Stimulated activated CD4-positive, alpha-beta T cell treated with anti-CD3 and anti-CD28 coated beads, Interleukin-4, amount 100 ng/mL, for 24 hours (primary cell): ENCODE measurements at places on chromosomes 1 and 21.

DNA sequence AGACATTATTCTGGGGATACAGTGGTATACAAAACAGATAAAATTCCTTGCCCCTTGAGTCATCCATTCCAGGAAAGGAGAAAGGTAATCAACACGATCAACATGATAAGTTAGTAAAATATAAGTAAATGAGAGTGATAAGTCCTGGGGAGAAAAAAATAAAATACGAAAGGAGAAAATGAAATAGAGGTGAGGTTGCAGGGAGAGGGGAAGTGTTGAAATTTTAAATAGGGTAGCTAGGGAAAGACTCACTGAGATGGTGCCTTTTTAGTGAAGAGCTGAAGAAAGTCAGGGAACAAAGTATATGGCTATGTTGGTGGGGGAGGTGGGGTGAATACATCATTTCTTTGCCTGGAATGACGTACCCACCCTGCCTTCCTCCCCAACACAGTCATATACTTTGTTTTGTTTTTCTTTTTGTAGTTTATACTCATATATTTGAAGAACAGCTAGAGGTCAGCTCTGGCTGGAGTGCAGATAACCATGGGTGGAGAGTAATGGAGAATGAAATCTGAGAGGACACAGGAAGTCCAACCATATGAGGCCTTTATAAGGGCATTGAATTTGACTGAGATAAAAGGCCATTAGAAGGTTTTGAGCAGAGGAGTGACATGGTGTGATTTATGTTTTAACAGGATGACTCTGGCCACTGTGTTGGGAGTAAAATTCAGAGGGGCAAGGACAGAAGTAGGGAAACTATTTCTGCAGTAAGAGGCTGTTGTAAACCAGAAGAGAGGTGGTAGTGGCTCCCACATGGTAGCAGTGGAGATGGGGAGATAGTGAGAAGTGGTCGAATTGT is 54.8 kb downstream of the OSBPL9 start:
- no peak for DNase-seq

DNA sequence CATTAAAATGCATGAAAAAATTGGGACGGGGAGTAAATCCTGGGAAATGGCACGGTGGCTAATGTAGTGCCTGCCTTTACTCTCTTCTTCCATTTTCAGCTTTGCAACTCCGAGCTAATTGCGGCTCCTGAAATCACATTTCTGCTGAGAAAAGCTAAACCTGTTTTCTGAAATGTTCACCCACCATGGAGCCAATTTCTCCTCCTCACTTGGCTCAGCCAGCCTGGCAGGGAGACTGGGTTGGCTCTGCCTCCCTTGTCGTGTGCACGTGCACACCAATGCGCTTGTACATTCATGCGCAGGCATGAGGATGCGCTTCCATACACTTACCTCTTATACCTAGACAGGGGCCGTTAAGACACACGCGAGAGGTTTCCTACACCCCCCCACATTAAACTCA is 165.4 kb downstream of the PLXNA2 start:
- DNase-seq, result no peak

DNA sequence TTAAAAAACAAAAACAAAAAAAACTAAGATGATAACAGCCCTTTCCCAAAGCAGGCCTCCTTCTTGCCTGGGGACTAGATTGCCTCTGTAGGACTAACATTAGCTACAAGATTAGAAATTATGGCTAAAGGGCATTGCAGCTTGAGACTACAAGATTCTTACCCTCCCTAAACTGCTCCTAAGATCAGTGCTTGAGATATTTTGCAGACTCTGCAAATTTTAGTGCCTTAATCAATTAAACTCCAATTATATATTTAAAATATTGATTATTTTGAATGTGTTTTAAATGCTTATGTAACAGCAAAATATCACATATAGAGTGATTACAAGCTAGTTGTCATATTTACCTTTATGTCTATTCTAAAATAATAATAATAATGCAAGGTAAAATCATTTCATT is 47.4 kb upstream of the SLC5A9 start:
- DNase-seq, result no peak

DNA sequence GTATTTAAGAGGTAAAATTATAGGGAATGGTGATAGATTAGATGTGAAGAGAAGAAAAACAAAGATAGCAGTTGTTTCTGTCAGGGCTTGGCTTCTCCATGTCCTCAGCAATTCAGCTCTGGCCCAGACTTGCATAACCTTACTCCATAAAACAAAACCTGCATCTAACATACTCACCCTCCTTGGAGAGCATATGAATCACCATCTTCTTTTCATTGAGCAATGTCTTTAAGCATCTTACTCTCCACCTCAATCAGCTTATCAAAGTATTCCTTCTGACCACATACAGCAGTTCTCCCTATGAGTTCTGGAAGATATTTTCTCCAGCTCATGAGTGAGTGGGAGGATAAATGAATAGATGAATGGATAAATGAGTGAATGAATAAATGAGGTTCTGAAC is 49.0 kb downstream of the RAB3B start:
- DNase-seq, result no peak

DNA sequence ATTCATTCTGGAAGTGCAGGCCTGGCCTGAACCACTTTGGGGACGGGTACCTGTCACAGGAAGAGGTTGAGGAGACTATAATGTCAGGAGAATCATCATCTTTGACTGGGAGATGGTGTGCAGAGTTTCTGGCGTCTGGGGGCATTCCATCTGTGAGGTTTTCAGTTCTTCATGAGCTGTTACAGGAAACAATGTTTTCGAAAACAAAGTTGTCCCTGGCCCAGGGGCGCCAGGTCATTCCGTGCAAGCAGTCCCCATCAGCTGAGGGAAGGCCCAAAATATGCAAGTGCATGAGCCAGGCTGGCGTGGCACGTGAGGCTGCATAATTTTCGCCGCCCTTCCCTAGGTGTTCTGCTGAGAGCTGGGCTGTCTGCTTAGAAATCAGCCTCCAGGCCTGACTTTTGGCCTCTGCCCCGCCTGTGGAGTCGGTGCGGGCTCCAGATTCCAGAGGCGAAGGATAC is 68.4 kb upstream of the ATP5PO start:
- no peak for DNase-seq

GRCh38 chr1:239977416-239977815 is 114.3 kb upstream of the FMN2 start:
- DNase-seq, result no peak

DNA sequence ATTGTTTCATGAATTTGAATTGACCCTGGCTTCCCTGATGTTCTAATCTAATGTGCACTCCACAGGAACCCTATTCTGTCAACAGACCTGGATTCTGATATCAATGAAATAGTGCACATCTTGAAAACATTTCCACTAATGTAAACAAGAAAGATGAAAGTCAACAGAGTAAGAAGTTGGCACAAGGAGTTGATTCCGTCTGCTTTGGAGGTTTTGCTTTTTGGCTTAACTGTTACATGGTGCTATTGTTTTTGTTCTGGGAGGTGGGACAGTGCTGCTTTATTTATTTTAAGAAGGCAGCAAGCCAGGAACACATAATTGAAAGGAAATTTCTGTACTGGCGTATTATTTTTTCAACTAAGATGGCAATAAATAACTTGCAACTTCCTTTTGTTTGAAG is 73.3 kb downstream of the LEPR start:
- no peak for DNase-seq

- no peak for DNase-seq
Observed at GRCh38 chr1:78715181-78715661, 65.6 kb downstream of the IFI44 start.

DNA sequence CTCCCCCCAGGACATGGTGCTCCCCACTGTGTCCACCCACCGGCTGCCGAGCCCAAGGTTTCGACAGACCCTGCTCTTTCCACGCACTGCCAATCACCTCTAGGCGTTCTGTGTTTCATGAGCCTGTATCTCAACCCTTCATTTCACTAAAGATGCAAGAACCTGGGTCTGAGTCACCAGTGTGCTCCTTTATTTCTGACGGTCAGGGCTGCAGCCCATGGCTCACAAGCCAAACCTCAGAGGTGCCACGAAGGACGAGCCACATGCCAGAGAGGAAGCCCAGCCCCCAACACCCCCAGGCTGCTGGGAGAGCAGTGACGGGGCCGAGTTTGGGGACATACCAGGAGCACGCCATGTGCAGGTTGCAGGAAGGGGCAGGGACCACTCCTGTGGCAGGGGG is 79.2 kb upstream of the ARHGEF16 start:
- DNase-seq, result no peak

- DNase-seq, result no peak
Observed at GRCh38 chr1:28835237-28835650, 23.3 kb downstream of the OPRD1 start.

- no peak for DNase-seq
Observed at GRCh38 chr1:119440721-119441307, 25.9 kb downstream of the HSD3B2 start.

DNA sequence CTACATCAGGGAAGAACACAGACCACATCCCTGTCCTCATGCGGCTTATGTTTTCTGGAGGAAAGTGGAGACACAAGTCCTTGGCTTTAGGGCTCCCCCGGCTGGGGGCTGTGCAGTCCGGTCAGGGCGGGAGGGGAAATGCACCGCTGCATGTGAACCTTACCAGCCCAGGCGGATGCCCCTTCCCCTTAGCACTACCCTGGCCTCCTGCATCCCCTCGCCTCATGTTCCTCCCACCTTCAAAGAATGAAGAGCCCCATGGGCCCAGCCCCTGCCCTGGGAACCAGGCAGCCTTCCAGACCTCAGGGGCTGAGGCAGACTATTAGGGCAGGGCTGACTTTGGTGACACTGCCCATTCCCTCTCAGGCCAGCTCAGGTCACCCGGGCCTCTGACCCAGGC is 45.5 kb downstream of the TNNT2 start:
- DNase-seq, result no peak

- no peak for DNase-seq
Observed at GRCh38 chr1:109721042-109721441, 9.0 kb downstream of the GSTM5 start.

DNA sequence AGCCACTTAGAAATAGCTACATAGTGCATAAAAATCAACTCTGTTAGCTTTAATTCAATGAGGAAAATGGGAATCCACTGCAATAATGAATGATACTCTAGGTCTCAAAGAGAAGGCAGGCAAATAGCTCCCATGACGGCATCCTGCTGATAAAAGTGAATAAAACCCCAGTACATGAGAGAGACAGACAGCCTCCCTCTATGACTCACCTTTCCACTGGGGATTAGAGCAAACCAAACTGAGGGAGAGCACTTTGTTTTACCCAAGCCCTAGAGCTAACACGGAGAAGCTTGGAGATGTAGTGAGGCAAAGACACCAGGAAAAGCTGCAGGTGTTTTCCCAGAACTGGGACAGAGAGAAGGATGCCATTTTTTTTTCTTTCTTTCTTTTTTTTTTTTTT is 621.9 kb downstream of the LRRIQ3 start:
- DNase-seq, result no peak

DNA sequence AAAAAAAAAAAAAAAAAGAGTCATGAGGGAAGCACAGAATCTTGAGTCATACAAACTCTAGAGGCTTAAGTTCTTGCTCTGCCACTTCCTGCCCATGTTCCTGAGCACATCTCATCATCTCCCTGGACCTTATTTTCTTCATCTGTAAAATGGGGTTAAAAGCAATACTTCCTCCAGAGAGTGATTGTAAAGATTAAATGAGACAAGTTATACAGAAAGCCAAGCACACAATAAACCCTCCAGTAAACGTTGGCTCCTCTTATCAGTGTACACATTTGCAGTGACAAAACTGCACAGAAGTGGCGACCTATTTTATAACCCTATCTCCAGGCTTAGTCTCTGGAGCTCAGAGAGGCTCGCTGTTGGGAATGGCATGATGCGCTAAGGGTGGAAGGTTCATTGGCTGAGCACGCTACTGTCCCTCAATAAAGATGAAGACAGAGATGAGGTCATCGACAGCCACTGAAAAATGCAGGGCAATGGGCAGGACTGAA is 82.1 kb downstream of the RRAGC start:
- DNase-seq, result no peak

GRCh38 chr1:154609398-154610380 is 1.7 kb upstream of the ADAR start:
- DNase-seq, result peak; percentile 64

GRCh38 chr1:208433086-208433485 is 188.9 kb upstream of the PLXNA2 start:
- no peak for DNase-seq

- DNase-seq, result no peak
Observed at GRCh38 chr1:177915641-177916040, 54.2 kb downstream of the SEC16B start.

GRCh38 chr1:170660871-170661645 is 2.9 kb upstream of the PRRX1 start:
- no peak for DNase-seq

DNA sequence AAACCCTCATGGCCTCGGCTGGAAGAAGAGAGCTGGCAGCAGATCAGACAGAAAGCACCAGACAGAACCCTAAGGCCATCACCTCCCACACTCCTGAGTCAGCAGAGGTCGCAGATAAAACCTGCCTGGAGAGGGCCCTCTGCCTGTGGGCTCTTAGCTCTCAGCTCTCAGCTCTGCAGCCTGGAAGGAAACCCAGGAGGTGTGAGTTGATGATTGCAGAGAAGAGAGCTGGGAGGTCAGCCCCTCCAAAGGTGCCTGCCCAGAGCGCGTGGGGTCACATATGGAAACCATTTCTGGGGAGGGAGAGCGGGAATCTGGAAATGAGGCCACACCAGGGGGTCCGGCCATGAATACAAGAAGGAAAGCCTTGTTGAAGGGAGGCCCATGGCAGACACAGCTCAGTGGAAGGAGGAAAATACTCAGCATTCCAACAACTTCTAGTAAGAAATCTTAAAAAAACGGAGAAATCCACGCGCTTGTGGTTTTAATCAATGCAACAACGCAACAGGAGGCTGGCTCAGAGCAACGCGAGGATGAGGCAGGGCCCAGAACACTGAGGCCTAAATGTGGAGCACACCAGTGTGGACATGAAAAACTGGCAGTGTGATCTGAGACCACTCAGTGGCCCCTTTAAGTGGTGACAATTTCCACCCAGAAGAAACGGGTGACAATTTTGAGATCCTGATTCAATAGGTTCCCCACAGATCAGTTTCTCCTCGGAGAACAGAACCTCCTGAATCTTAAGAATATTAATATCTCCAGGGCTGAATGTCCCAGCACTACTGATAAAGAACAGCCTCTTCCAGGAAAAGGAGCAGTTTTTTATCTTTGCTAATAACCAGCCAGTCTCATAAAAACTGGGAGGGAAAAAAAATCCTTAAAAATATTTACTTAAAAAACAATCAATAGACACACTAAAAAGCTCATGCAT is 45.7 kb downstream of the PSMG1 start:
- no peak for DNase-seq
